NCI-H345 (cell line): ENCODE measurements at places on chromosomes 7 and 10.

- DNase-seq = no peak
Observed at GRCh38 chr10:91596825-91597196, 36.1 kb downstream of the PPP1R3C start.

DNA sequence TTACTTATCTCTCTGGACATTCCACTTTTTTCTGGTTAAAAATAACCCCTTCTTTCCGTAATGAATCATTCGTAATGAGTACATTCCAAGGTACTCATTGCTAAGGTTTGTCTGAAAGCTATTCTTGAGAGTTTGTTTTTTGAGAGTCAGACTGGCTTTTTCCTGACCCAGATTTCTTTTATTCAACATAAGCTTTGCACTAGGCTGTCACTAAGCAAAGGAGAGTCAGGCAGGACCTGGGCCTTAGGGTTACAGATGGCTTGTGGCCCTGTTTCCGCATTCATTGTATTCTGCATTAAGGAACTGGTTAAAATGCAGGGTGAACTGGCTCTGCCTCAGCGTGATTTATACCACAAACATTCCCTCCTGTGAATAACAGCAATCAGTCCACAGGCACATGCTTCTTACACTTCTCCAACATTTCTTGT lies 84.1 kb downstream of the POM121L12 start:
- no peak for DNase-seq

GRCh38 chr7:30920021-30920583 lies 8.4 kb downstream of the AQP1 start:
- peak; percentile 53 for DNase-seq

DNA sequence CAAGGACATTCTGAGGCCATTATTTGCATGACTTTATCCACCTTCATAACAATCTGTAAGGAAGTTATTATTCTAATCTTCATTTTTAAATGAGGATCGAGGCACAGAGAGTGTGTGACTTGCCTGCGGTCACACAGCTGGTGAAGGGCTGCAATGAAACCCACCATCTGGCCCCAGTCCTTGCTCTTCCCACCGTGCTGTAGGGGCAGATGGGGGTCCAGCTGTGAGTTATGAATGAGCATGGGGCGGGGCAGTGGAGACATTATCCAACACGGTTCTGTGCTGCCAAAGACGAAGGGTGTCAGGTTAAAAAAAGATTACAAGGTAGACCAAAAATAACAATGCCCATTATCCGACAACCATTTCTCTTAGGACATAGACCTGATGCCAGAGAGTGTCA lies 417.5 kb upstream of the MGMT start:
- DNase-seq = no peak

DNA sequence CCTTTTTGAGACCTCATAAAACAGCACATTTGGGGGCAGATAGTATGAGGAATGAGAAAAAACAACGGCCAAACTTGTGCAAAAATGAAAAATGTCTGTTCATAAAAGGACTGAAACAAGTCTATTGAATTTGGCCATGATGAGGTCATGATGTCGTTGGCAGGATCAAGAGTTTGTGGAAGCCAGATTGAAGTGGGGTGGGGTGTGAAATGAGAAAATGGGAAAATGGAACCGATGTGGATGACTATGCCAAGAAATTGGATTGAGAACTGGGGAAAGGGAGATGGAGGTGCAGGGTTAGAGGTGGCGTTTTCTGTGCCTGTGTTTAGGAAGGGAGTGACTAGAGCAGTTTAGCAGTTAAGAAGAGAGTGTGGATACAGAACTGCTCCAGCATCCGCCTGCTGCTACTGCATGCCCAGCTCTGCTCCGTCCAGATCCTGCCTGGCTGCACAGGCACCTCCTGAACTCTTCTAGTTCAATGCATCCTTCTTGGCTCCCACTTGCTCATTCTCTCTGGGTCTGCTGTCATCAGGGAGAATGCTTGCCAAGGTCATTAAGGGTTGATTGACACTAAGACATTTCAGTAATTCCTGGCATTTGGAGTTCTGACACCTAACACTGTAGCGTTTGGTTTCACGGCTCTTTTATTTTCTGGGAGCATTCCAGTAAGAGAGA lies 111.9 kb downstream of the GALNT17 start:
- no peak for DNase-seq

DNA sequence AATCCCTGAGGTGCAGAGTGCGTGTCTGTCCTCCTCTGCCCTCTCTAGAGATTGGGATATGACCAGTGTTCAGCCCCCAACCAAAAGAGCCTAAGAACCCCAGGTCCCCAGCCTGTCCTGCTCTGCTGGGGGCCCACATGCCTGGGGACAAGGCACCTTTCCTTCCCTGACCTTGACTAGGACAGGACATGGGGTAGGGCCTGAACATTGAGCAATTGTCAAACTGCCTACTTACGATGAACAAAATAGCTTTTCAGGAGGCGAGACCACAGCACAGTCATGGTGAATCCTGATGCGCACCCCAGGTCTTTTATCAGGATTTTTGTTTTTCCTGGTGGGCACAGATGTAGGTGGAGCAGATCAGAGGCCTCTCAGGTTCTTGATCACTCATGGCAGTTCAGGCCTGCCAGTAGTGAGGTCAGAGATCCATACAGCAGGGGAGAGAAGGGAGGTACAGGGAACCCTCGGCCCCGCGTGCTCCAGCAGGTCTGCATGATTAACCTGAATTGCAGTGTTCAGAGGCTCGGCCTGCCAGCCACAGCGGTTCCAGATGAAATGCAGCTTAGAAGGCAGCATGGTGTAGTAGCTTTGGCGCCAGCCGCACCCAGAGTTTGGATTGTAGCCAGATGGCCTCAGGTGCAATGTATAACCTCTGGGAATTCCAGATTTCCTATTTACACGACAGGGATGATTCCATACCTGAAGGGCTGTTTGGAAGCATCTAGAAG lies 191.3 kb downstream of the CUX1 start:
- peak; percentile 89 for DNase-seq

DNA sequence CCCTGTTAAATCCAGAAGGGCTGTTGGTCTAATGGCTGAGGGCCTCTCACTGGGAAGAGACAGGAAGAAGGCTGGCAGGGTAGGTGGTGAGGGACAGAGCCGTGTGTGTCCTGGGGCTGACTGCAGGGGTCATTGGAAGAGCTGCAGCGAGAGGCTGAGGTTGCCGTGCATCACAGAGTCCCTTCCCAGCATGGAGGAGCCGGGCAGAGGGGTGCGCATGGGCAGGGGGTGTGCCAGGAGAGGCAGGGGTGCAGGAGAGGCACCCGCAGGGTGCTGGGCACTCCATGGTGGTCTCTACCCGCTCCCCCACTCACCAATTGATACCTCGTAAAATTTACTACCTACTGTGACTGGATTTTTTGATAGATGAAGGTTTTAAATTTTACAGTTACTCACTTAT lies 124.3 kb downstream of the ACTR3B start:
- no peak for DNase-seq

- no peak for DNase-seq
Observed at GRCh38 chr10:124923684-124924083, 18.2 kb upstream of the ZRANB1 start.

DNA sequence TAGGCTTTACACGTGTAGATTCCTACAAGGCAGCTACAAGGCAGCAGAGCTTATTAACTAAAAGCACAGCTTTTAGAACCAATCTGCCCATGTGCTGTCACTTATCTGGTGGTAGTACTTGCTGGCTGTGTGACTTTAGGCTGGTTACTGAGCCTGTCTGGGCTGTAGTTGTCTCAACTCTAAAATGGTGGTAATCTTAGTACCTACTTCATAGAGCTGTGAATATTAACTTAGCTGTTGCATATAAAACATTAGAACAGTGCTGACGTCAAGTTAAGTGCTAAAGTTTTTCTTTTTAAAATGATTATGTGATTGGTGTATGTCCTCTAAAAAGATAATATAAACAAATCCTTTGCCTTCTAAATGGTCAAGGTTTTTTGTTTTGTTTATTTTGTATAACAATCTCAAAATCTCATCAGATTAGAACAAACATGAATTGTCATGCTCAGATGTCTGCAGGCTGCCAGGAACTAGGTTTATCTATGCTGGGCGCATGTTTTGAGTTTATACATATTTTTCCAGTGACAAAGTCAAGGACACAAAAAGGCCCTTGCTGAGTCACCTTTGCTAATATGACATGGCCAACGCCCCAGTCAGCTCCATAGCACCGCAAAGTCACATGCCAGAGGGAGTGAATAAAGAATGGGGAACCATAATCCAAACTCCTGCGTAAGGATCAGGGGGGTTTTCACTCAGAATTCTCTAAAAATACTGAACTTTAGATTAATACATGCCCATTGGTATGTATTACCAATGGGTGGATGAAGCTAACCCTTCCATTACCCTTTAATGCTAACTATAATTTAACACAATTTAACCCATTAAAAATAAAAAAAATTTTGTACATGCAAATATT lies 39.8 kb upstream of the ARL4A start:
- DNase-seq = no peak

- no peak for DNase-seq
Observed at GRCh38 chr10:96168546-96168945, 38.4 kb downstream of the ZNF518A start.

GRCh38 chr7:19964246-19964645 lies 190.8 kb upstream of the TMEM196 start:
- DNase-seq = no peak

DNA sequence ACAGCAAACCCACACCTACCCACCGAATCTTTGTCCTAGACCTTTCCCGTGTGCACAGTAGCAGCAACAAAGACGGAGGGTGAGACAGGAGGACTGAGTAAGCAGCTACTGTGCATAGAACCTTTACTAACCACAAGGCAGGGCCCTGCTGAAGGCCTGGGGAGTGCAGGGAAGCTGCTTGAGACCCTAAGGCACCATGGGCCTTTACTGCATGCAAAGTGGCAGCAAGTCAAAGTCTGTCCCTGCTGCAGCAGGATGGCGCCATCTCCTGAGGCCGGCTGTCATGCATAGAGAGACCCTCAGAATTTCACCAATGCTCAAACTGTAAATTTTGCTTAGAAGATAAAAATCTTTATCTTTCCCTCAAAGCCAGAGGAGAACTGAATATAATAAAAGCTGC lies 610.5 kb downstream of the ACTR3B start:
- no peak for DNase-seq

- no peak for DNase-seq
Observed at GRCh38 chr7:111205251-111205650, 114.3 kb downstream of the LRRN3 start.

DNA sequence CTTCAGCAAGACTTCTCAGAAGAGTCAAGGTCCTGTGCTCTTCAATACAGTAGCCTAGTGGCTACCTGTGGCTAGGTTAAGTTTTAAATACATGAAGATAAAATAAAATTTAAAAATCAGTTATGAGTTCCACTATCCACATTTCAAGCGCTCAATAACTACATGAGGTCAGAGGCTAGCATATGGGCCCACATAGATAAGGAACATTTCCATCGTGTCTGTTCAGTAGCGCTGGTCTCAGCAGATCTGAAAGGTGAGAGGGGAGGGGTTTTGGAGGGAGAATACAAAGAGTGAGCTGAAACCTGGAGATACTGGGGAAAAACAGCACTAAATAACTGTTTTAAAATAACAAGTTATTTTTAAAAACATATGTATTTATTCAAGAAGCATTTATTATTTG lies 219.0 kb downstream of the TRIL start:
- no peak for DNase-seq

DNA sequence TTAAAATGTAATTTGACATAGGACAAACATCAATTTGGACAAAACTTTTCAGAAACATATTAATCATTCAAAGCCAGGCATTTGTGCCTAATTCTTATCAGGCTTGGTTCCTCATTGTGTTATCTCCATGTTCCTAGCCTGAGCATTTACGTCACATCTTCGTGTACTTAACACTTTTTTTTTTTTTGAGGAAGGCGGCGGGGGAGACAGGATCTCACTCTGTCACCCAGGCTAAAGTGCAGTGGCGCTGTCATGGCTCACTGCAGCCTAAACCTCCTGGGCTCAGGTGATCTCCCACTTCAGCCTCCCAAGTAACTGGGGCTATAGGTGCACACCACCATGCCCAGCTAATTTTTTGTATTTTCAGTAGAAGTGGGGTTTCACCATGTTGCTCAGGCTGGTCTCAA lies 19.8 kb downstream of the HNRNPA2B1 start:
- DNase-seq = no peak

DNA sequence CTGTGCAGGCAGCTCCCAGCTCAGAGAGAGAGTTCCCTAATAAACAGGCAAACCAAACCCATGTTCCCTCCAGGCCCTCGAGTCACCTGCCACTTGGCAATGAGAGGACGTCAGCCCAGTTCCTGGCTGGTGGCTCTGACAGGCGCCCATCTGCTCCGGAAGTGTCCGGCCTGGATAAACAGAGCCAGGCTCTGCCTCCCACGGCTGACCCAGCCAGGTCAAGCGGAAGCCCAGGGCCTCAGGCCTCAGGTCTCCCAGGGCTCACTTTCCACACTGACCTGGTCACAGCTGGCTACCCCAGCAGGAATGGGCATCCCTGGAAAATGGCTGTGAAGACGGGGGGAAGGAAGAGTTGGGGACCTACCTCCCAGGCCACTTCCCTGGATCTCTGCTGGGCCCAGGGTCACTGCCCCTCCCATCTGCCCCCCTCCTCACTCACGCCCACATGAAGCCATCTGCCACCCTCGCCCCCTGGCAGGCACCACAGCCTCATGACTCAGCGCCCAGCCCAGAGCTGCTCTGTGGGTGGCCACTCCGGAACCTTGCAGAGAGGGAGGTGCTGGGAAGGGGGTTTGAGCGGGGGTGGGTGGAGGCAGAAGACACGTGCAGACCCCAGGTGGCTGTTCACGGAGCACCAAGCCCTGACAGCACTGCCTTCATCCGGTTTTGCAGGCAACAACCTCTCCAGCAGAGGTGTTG lies 37.4 kb upstream of the DUSP5 start:
- peak; percentile 52 for DNase-seq

- no peak for DNase-seq
Observed at GRCh38 chr10:32540691-32541470, 94.9 kb downstream of the CCDC7 start.

DNA sequence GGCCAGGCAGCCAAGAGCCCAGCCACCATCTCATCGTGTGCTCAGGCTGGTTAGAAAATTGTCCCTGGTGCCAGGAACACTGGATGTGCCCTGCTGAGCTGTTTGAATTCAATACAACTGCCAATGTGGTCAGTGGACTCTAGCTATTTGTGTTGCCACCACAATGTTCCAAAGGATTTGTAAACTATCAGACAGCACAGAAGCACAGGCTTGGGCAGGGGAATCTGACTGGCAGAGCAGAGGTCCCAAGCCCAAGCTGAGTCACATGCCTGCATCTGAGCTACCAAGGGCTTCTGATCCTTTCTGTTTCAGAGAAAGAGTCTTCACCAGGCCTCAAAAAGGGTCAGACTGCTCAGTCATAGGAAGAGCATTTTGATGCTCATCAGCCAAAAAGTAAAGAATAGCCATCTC lies 232.1 kb upstream of the SEMA3C start:
- DNase-seq = peak; percentile 32

DNA sequence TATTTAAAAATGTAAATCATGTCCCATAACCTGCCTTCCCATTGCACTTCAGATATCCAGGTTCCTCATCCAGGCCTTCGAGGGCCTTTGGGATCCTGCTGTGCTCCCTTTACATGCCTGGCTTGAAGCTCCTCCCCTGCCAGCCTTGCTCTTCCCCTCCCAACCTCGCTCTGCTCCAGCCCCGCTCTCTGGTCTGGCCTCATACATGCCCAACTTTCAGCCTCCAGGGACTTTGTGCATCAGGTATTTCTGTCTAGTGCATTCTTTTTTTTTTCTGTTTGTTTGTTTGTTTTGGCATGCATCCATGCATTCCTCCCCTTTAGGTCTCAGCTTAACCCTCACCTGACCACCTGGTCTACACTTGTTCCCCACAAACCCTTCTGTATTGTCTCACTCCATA lies 160.3 kb downstream of the SNX10 start:
- peak; percentile 69 for DNase-seq

GRCh38 chr10:104113376-104113956 lies 8.5 kb upstream of the SFR1 start:
- DNase-seq = no peak
